ENCODE measurements at places on chromosomes 3 and 15. TPM values are rescaled to one million over a fixed set of nuclear protein-coding genes. Genes with fewer than 3 reads are reported as not detected.

GRCh38 chr3:140705954-140706353, 28.1 kb downstream of the TRIM42 start:
- DNase-seq: no peak

GRCh38 chr3:42891042-42891441, 14.9 kb upstream of the ZNF662 start:
- no peak for DNase-seq

- no peak for DNase-seq
Measured at GRCh38 chr15:52225230-52225629, 34.0 kb upstream of the GNB5 start.

SV2B gene
- 17.1 TPM for total RNA-seq

DNA sequence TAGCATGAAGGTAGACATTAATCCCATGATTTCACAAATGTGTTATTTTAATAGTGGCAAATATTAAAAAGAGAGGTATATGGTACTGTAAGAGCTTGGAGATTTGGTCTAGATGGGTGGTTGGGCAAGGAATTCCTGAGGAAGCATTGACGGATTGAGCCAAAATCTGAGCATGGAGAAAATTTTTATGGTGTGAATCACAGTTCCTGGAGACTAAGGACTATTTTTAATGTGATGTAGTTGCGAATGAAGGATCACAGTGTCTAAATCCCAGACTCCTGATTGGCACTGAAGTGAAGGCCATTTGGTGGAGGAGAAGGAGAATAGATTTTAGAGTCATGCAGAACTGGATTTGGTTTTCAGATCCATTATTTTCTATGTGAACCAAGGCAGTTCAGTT, 188.7 kb upstream of the FEZF2 start:
- DNase-seq: no peak

GRCh38 chr3:154040283-154040682, 80.9 kb upstream of the ARHGEF26 start:
- DNase-seq: no peak

GRCh38 chr15:55698653-55699052, 44.3 kb downstream of the PRTG start:
- no peak for DNase-seq

GRCh38 chr3:51977446-51978142, 2.7 kb downstream of the ABHD14A start:
- DNase-seq: no peak

CSK gene
- total RNA-seq: 56.4 TPM

GRCh38 chr3:157159037-157159761, 748 bp downstream of the CCNL1 start:
- DNase-seq: no peak

TP63 gene
- not detected for total RNA-seq

DNA sequence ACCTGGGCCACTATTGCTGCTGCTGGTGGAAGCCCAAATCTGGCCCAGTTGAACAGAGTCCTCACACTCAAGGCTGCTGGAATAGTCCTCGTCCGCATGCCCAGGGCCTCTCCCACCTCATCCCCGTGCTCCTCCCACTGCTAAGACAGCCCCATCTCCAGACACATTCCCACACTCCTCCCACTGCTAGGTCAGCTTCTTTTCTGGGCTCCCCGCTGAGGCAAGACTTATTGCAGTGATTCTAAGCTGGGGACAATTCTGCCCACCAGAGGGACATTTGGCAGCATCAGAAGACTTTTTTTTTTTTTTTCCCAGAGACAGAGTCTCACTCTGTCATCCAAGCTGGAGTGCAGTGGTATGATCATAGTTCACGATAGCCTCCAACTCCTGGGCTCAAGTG, 35.1 kb downstream of the POC1A start:
- DNase-seq: no peak

IL17RB gene
- total RNA-seq: 6.1 TPM

- no peak for DNase-seq
Measured at GRCh38 chr3:42662813-42663535, 9.5 kb downstream of the ZBTB47 start.

DNA sequence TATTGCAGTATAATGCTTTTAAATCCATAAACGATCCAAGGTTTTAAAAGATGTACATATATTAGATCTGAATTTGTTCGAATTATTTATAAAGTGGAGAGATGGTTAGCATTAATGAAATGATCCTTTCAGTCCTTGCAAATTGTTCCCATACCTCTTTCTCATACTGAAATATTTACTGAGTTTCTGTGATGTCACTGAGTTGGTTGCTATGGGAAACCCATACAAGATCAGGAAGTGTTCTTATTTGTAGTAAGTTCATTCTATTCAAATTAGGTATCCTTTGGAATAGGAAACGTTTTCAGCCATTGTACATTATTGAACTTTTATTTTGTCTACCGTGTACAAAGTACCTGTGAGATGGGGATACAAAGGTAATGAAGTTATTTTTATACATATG, 73.2 kb upstream of the CHL1 start:
- DNase-seq: no peak

GRCh38 chr15:59453474-59454215, 15.7 kb downstream of the FAM81A start:
- DNase-seq: no peak

DNA sequence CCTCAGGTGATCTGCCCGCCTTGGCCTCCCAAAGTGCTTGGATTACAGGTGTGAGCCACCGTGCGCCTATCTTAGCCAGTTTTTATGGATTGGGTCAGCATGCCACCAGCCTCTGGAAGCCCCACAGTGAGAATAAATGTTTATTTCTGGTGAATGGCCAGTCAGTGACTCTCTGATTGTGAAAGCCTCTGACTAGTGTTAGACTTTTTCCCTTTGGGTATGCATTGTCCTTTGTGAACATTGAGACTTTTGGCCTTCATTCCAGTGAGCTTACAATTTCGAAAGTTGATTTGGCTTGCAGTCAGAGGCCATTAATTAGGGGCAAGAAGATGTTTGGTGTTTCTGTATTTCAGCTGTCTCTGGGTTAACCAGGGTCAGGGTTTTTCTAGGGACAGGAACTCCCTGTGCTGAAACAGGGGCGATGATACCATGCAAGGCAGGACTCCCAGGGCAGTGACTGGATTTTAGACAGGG, 274.5 kb upstream of the C2CD4B start:
- peak; percentile 55 for DNase-seq

CFAP20DC gene
- 2.0 TPM for total RNA-seq

LRRIQ4 gene
- not detected for total RNA-seq

TRANK1 gene
- total RNA-seq: 11.7 TPM

- no peak for DNase-seq
Measured at GRCh38 chr15:63869371-63870042, 35.8 kb upstream of the HERC1 start.

- no peak for DNase-seq
Measured at GRCh38 chr3:5058471-5058951, 63.6 kb upstream of the ARL8B start.

- no peak for DNase-seq
Measured at GRCh38 chr3:4738737-4739274, 240.4 kb upstream of the BHLHE40 start.

- no peak for DNase-seq
Measured at GRCh38 chr15:56989411-56989924, 71.0 kb downstream of the TCF12 start.

GRCh38 chr3:106184540-106185457, 316.0 kb upstream of the CBLB start:
- DNase-seq: no peak

- DNase-seq: no peak
Measured at GRCh38 chr3:38133209-38133556, 3.7 kb downstream of the ACAA1 start.

SLC28A1 gene
- 0.22 TPM for total RNA-seq

DNA sequence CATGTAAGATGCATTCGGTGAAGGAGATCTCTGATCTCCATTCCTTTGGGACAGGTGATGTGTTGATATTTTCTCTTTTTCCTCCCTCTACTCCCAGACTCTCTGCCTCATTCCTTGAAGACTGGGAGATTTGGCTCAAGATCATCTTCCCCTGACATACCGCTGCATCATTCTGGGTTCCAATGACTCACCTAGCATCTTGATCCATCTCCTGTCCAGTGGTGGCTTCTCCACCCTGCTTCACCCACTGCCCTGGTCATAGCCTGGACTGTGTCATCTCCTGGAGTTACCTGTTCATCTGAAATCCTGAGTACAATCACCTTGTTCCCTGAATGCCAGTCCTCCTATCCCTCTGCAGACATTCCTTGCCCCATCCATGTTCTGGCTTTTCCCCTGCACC, 57.4 kb upstream of the TRAK1 start:
- no peak for DNase-seq

- no peak for DNase-seq
Measured at GRCh38 chr3:144553301-144553700, 581.7 kb downstream of the DIPK2A start.

ECT2 gene
- total RNA-seq: 6.1 TPM

DNA sequence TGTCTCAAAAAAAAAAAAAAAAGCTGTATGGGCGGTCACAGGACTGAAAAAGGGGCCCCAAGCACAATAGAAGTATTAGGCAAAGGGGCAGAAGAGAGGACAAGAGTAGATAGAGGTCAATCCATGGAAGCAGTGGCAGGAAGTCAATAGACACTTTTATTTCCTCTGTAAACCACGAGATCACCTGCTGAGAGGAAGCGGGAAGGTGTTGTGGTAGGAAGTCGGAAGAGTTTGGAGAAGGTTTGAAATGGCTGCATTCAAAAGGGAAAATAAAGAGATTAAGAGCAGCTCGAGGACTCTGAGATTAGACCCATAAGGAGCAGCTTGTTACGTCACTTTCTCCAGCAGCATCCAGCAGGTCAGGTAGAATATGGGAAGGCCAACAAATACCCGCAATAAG, 14.2 kb upstream of the ZNF148 start:
- DNase-seq: no peak

- peak; percentile 84 for DNase-seq
Measured at GRCh38 chr15:73700041-73700842, 16.1 kb downstream of the CD276 start.

- DNase-seq: no peak
Measured at GRCh38 chr3:47985381-47985780, 30.8 kb downstream of the MAP4 start.

GRCh38 chr3:36944012-36944640, 728 bp downstream of the TRANK1 start:
- peak; percentile 34 for DNase-seq

DNA sequence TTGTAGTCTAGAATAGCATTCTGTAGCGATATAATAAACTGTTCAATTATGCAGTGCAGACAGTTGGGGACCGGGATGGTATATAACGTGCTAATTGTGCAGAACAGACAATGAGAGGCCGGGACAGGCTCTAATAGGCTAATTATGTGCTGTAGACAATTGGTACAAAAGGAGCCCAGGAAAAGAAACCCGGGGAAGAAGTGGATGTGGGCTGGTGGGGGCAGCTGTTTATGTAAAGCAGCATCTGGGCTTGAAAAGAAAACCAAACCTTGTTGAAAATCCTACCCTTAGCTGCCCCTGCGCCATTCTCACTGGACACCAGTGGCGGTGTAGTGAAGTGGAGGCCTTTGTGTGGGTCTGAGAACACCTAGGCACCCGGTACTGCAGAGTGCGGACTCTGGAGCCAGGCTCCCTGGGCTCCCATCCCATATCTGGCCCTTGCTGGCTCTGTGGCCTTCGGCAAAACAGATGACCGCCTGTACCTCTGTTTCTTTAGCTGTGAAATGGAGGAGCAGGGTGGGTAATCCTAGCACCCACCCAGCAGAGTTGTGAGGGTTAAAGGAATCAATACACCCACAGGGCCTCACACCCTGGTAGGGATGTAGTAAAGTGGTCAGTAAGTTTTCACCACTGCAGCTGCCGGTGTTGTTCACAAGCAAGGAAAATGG, 51.5 kb downstream of the CMTM6 start:
- DNase-seq: no peak

- peak; percentile 64 for DNase-seq
Measured at GRCh38 chr15:52351206-52351908, 55.8 kb upstream of the MYO5C start.

- DNase-seq: no peak
Measured at GRCh38 chr3:147662705-147663104, 253.5 kb downstream of the ZIC1 start.

DNA sequence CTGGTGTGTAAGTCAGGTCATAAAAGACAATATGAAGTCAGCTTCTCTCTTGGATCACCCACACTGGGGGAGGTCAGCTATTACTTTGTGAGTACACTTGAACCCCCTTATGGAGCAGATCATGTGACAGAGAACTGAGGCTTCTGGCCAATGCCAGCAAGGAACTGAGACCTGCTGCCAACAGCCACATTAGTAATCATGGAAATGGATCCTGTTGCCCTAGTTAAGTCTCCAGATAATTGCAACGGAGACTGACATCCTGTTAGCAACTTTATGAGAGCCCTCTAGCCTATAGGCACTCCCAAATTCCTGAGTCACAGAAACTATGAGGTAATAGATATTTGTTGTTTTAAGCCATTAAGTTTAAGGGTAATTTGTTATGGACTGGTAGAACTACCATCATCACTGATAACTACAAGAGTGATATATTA, 110.4 kb upstream of the GMNC start:
- DNase-seq: no peak

GOLGA8Q gene
- total RNA-seq: 1.5 TPM

DNA sequence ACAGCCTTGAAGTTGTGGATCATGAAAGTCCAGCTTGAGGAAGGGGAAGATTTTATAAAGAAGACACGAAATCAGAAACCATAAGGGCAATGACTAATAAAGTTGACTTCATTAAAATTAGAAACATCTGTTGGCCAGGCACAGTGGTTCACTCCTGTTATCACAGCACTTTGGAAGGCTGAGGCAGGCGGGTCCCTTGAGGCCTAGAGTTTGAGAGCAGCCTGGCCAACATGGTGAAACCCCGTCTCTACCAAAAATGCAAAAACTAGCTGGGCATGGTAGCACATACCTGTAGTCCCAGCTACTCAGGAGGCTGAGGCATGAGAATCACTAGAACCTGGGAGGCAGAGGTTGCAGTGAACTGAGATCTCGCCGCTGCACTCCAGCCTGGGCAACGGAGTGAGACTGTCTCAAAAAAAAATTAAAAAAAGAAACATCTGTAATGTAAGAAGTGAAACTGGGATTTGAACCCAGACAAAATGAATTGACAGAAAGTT, 7.9 kb upstream of the UBXN7 start:
- DNase-seq: no peak

- no peak for DNase-seq
Measured at GRCh38 chr3:37096975-37097374, 77.4 kb downstream of the LRRFIP2 start.

GPR160 gene
- 2.4 TPM for total RNA-seq

DNASE1L3 gene
- 1.5 TPM for total RNA-seq

CACNA2D2 gene
- total RNA-seq: 2.0 TPM

PLS1 gene
- total RNA-seq: 0.90 TPM

GRCh38 chr3:155078711-155079467, 1.2 kb upstream of the MME start:
- no peak for DNase-seq

DNA sequence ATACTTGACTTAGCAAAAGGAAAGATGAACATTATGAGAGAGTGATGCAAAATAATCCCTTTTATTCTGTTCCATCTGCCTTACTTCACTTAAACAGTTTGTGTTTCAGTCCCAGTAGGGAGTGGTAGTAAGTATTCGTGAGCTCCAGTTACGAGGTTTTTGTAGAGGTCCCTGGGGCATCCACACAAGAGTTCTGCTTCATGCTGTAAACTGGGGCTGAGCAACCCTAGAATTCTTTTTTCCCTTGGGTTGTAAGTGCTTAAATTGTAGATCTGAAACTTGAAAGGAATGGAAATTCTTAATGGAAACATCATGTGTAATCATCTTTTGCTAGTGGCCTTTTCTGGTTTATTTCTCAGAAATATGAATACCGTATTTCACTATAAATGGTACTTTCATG, 79.5 kb downstream of the SEMA6D start:
- DNase-seq: no peak

CSPG5 gene
- total RNA-seq: 0.22 TPM
